HFFc6 (cell line): ENCODE measurements at places on chromosomes 3 and 15.
A peak's percentile ranks its signal among the peaks of the same experiment; 100 is the strongest.

- DNase-seq, result no peak
Measured at GRCh38 chr3:159791336-159791735, 197.3 kb upstream of the IL12A start.

DNA sequence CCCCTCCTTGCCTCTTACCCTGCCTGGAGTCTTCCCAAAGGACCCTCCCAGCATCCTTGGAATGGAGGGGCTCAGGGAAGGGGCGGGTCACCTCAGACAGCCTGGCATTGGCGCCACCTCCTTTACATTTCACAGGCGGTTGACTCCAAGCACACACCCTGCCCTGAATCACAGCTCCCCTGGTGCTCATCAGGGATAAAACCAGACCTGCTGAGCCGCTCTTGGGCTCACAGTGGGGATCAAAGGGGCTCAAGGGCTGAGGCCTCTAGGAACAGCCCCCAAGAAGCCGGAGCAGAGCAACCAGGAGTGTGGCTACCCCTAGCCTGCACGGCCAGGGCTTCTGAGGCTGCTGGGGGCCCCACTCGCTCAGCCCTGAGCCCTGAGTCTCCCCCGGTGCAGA is 16.6 kb downstream of the LINGO1 start:
- no peak for DNase-seq

- DNase-seq, result peak; percentile 22
Measured at GRCh38 chr15:88529021-88529630, 17.4 kb downstream of the DET1 start.

- DNase-seq, result no peak
Measured at GRCh38 chr3:64578797-64579196, 109.0 kb downstream of the ADAMTS9 start.

- DNase-seq, result no peak
Measured at GRCh38 chr15:22945071-22945470, 35.1 kb downstream of the CYFIP1 start.

DNA sequence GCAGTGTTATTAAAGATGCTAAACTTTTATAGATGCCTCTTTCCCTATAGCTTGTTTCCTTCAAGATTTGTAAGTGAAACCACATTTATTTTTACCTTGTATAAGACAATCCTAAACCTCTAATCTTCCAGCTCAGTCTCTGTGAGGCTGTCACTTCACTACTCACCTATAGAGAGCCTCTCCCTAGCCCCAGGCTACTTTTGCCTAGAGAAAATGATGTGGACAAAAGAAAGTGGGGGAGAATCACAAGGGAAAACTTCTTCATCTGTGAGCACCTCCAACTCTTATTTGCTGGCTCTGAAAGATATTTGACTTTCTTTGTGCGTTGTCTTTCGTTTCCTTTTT is 74.9 kb upstream of the SCN5A start:
- no peak for DNase-seq

DNA sequence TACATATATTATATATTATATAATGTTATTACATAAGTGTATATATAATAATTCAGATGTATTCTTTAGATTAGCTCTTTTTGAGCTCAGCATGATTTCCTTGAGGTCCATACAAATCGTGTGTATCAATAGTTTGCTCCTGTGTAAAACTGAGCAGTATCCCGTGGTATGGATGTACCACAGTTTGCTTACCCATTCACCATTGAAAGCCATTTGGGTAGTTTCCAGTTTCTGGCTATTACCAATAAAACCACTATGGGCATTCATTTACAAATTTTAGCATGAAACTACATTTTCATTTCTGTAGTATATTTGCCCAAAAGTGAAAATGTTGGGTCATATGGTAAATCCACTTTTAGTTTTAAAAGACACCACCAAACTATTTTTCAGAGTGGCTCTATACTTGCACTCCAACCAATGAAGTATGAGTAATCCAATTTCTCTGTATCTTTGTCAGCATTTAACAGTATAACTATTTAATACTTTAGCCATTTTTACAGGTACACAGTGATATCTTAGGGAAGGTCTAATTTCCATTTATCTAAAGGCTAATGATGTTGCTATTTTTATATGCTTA is 1361.4 kb upstream of the GBE1 start:
- no peak for DNase-seq

- no peak for DNase-seq
Measured at GRCh38 chr3:44782891-44783290, 21.3 kb downstream of the KIF15 start.

- no peak for DNase-seq
Measured at GRCh38 chr3:197181741-197182140, 116.7 kb downstream of the DLG1 start.

DNA sequence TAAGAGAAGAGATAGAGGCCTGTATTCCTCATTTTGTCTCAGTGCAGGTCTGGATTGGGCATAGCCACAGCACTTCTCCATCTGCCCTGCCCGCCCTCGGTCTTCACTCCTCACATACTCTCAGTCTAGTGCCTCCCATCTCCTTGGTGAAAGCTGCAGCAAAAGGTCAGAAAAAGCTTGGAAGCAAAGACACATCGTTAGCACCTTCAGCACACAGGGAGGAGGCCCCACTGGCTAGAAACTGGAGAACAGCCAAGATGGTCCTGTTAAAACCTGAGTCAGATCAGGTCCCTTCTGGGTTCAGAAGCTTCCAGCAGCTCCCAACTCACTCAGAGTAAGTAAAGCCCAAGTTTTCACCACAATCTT is 1.6 kb upstream of the KLF15 start:
- no peak for DNase-seq

- DNase-seq, result no peak
Measured at GRCh38 chr3:184691397-184692231, 20.2 kb downstream of the MAGEF1 start.

GRCh38 chr3:28667646-28668621 is 319.3 kb upstream of the AZI2 start:
- DNase-seq, result peak; percentile 44

- peak; percentile 48 for DNase-seq
Measured at GRCh38 chr3:124281453-124282316, 289.8 kb upstream of the ROPN1 start.

DNA sequence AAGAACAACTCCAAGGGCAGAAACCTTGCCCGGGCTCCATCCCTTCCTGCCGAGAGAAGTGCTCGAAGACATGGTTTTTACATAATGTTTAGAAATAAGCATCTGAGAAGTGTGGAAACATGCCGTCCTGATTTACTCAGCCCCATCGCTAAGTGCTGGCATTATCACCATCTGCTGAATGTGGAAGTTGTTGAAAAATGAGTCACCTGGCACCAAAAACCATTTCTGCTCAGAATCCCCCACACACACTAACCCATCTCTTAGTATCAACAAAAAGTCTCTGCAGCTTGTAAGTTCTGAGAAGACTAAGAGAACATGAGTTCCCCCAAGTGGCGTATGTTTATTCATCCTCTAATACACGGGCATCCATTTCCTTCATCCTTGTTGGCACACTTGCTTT is 51.0 kb upstream of the ARL8B start:
- peak; percentile 24 for DNase-seq

DNA sequence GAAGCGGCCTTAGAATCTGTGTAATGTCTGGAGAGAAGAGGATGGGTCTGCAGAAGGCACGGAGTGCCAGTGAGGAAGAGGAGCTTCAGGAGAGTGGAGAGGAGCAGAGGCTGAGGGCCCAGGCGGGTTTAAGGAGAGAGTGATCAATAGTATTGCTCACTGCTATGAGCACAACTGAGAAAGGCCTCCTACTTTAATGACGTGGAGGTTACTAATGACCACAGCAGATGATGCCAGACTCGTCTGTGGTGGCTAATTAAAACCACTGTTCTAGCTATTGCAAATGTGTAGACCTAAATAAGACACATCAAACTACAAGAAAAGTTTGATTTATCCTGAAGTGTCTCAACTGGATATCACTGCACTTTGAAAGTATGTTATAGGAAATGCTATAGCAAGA is 33.2 kb downstream of the MTMR10 start:
- DNase-seq, result no peak

GRCh38 chr15:36175741-36176291 is 403.6 kb upstream of the CDIN1 start:
- no peak for DNase-seq

- no peak for DNase-seq
Measured at GRCh38 chr3:42184651-42185443, 81.1 kb downstream of the CCK start.

GRCh38 chr3:138186221-138186620 is 880 bp upstream of the ARMC8 start:
- no peak for DNase-seq

DNA sequence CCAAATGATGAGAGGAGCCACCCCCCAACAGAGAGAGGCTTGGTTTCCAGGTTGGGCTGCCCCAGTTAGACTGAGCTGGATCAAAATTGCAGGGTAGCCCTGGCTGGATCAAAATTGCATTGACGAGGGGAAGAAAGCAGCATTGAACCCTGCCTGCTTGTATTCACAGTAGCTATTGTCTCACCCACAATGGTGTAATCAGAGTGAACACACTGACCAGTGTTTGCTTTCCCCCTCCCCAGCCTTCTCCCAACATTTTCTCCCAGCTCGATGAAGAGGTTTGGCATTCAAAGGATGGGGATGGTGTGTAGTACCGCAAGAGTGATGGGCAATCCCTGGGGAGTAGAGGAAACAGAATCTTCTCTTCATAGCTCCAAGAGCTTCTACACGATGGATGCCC is 223.8 kb downstream of the ADAMTS9 start:
- DNase-seq, result no peak

GRCh38 chr15:85750319-85751290 is 44.1 kb downstream of the KLHL25 start:
- DNase-seq, result no peak

DNA sequence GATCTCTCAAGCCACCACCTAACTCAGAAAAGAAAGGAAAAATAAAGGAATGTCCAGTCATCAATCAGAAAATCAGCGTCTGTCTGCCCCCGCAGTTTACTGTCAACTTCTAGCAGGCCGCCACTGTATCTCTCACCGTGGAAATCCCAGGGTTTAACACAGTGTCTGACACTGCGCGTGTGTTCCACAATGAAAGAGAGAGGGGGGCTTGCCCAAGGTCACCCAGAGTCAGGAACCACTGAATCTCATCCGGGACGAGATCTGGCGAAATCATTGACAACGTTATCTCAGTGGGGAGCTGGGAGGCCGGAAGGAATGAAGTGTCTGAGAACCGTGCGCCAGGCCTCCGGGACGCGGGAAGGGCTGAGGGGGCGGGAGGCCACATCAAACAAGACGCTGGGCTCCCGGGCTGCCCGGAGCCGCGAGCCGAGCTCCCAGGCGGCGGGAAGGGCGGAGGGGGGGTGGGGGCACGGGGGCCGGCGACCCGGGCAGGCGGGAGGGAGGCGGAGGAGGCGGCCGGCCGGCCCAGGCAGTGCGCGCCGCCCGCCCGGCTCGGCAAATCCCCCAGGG is 2.2 kb upstream of the HES1 start:
- no peak for DNase-seq

DNA sequence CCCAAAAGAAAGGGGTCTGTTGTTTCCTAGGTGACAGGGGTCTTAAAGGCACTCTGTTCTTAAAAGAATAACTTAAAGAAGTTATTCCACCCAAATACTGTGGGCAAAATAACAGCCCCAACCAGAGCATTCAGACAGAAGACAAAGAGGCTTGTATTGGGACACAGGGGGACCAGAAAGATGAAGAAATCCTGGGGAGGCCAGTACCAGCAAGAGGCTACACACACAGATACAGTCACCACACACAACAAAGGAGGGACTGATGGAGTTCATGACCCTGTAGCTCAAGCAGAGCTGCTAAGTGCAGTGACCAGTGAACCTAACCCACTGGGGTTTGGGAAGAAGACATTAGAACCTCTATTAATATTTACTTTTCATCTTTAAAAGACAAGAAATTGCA is 59.0 kb downstream of the MTHFS start:
- no peak for DNase-seq

GRCh38 chr3:188595890-188596376 is 442.0 kb downstream of the LPP start:
- peak; percentile 77 for DNase-seq

DNA sequence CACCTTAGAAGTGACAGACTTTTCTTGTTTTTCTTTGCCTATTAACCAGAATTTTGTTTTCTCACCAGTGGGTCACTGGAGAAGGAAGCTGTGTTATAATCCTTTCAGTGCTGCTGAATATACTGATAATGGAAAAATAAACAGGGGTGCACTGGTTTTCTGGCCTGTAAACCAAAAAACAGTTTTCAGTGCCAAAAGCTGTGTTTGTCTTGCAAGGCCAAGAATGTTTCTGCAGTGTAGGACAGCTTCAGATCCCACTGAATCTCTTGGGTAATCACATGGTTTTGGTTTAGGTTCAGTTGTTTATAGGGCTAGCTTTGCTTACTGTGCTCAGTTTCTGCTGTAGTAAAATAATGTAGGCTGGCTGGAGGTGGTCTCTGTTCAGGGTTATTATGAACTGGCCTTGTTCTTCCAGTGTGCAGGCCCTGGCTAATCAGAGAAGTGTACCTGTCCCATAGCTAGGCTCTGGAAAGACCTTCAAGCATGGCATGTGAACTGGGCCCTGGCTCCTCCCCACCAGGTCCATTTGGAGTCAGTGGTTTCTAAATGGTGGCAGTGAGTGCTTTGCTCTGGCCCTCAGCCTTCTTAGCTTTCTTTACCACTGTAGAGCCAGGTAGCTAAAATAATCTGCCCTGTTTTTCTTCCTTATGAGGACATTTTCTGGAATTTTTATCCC is 18.7 kb downstream of the PDE8A start:
- no peak for DNase-seq

GRCh38 chr3:189792046-189792929 is 161.1 kb downstream of the TP63 start:
- no peak for DNase-seq

GRCh38 chr15:93066224-93066681 is 22.8 kb downstream of the RGMA start:
- no peak for DNase-seq

DNA sequence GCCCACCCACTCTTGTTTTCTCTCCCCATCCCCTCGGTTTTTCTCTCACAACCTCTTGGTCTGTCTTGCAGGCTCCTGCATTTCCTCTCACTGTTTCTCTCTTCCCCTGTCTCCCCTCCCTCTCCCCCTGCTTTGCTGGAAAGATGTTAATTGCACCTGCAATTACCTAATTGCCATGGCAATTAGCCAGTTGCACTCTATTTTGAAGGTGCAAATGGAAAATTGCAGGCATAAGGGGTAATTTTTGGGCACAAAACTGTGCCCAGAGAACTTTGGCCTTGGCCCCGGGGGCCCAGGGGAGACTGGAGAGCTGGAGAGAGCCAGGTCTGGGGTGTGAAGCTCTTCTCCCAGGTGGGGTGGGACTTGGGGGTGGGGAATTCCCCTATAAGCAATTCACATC is 164.5 kb upstream of the TLE3 start:
- DNase-seq, result no peak

GRCh38 chr15:83871808-83872559 is 218.1 kb downstream of the ADAMTSL3 start:
- DNase-seq, result no peak

GRCh38 chr3:118772547-118773011 is 262.1 kb downstream of the IGSF11 start:
- no peak for DNase-seq
